ENCODE measurements at places on chromosomes 5 and 9. TPM values are rescaled to one million over a fixed set of nuclear protein-coding genes. Genes with fewer than 3 reads are reported as not detected.
A peak's percentile ranks its signal among the peaks of the same experiment; 100 is the strongest.

Gene SLC6A19
- 0.23 TPM for total RNA-seq

Gene MED10
- total RNA-seq: 34.0 TPM

Gene WHRN
- total RNA-seq: 18.0 TPM

Gene FAM169A
- 23.1 TPM for total RNA-seq

Gene GABRA6
- total RNA-seq: not detected

Gene ZNF462
- 34.8 TPM for total RNA-seq

Gene NPR2
- total RNA-seq: 12.2 TPM

Gene TIMD4
- total RNA-seq: not detected

Gene STXBP1
- 67.5 TPM for total RNA-seq

Gene LRRC19
- not detected for total RNA-seq

Gene SPATA31E1
- total RNA-seq: not detected

Gene BRINP1
- total RNA-seq: not detected

Gene ATOSB
- 23.6 TPM for total RNA-seq

Gene PSAT1
- total RNA-seq: 71.8 TPM

Gene SLC34A3
- total RNA-seq: not detected

Gene SLIT3
- 26.4 TPM for total RNA-seq

Gene ZFP2
- total RNA-seq: 1.2 TPM

Gene PRLR
- 0.46 TPM for total RNA-seq

Gene PCSK5
- total RNA-seq: 0.21 TPM

Gene SLCO6A1
- total RNA-seq: not detected

Gene GHR
- total RNA-seq: 0.05 TPM

GRCh38 chr9:8651846-8652215, 852.3 kb upstream of the DMAC1 start:
- DNase-seq: no peak

DNA sequence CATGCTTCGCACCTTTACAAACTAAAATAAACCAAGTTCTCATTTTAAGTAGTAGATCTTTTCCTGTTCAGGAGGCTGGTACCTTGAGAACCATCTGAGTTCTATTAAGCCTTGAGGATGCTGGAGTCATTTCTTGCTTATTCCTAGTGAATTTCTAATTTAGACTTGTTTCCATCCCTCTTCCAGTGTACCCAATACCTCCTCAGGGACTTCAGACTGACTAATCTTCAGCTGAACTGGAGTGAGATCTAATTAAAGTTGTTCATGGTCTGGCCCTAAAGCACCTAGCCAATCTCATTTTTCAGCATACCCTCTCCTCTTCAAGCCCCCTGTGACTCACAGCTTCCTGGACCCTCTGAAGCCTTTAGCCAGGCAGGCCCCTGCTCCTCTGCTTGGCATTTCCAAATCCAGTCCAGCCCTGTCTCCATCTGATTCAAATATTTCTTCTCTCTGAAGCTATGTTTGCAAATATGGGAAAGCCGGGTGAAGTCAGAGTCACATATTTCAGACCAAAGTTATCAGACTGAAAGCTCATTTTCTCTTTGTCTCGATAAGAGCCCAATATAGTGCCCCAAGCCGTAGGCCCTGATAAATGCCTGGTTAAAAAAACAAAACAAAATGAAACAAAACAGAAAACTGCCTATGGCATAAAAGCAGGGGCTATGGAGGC, 19.4 kb upstream of the TNFSF15 start:
- DNase-seq: no peak

GRCh38 chr5:142586552-142586951, 99.3 kb downstream of the FGF1 start:
- DNase-seq: no peak

DNA sequence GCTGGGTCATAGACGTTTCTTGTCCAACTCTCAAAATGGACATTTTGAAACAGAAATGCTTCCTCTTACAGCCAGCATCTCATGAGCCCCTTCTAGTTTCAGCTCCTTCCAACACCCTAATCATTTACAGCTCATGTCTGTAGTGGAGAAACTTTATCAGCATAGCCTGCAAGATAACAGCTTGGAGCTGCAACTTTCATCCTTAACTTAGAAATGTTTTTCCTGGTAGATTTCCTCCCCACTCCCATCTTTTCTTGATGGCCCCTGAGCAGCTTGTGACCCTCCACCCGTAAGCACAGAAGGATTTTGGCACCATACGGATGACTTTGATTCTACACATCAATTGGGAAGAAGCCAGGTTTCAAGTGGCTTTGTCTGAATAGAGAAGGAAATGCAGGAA, 53.5 kb upstream of the TGFBR1 start:
- no peak for DNase-seq

GRCh38 chr5:154087260-154087659, 48.5 kb downstream of the MFAP3 start:
- DNase-seq: no peak

GRCh38 chr5:57037355-57037754, 85.4 kb upstream of the MIER3 start:
- no peak for DNase-seq

GRCh38 chr5:3736926-3737325, 141.3 kb downstream of the IRX1 start:
- no peak for DNase-seq

GRCh38 chr9:101326501-101326900, 58.3 kb downstream of the BAAT start:
- DNase-seq: no peak

- DNase-seq: no peak
Measured at GRCh38 chr9:4838189-4838546, 45.4 kb downstream of the RCL1 start.

- no peak for DNase-seq
Measured at GRCh38 chr9:92122061-92122460, 6.8 kb upstream of the SPTLC1 start.

- DNase-seq: no peak
Measured at GRCh38 chr5:67272453-67273130, 76.0 kb upstream of the CD180 start.

GRCh38 chr9:71944754-71945375, 33.4 kb downstream of the C9orf85 start:
- DNase-seq: no peak

DNA sequence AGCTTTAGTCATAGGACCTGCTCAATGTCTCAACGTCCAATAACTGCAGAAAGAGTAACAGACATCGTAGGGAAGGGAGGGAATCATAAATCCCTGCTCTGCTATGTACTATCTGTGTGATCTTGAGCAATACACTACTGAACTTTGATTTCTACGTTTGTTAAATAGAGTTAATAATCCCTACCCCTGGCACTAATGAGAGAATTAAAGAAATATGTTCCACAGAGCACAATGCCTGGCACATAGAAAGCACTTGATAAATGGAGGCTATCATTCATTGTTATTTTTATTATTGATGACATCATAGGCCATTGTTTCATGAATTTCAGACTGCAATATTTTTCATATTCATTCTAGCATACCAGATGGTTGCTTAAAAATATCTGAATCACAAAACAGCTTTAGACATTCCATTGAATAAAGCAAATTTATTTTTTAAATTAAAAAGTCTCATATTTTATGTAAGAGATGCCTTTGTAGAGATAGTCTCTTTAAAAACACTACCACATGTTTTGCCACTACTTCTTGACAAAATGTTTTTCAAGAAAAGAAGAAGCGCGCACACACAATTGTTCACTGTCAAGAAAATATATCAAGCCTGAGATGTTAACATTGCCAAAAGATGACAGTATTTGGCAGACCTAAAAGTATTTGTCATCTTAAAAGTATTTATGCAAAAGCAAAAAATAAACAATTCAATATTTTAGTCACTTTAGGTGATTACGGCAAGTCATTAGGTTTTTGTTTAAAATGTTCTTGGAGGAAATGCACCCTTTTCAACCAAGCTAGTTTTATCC, 108.5 kb downstream of the EBF1 start:
- no peak for DNase-seq

DNA sequence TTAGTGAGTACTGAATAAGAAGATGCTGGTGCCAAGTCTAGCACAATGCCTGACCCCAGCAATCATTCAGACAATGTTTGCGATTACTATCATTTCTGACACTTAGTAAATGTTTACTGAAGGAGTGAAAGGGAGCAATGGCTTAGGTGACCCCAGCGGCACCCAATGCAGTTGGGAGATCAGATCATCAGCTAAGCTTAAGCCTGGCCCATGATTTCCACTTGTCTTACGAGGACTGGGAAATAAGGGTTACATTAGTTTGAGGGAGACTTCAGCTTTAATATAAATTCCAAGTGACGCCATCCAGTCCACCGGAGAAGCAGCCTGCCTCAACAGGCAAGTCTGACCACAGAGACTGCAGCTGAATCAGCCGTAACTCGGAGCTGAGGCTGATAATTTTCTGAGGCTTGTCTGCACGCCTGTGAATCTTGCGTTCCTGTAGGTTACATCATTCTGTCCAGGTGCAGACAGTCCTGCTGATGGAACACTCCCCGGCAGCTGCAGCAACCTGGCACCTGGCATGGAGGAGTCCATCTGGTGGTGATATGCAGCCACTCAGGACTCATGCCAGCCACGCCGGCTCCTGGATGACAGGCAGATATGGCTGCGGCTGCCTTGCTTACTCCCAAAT, 34.9 kb upstream of the FGF1 start:
- DNase-seq: no peak

- no peak for DNase-seq
Measured at GRCh38 chr5:115179030-115179393, 9.3 kb upstream of the TRIM36 start.

DNA sequence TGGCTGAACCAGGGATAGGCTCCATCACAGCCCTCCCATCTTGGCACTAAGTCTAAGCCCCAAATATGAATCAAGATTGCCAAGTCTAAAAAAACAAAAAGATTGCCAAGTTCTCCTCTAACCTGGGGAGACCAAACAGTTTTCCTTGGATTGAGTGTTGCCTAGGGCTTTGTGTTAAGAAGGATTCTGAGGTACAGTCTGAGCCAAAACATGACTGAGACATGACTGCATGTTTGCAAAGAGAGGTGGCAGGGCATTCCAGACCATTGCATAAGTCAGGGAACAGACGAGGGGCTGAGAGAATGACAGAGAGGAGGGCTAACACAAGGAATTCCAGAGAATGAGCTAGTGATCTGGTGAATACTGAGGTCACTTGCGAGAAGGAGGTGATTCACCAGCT, 11.4 kb downstream of the LAMC3 start:
- DNase-seq: no peak

DNA sequence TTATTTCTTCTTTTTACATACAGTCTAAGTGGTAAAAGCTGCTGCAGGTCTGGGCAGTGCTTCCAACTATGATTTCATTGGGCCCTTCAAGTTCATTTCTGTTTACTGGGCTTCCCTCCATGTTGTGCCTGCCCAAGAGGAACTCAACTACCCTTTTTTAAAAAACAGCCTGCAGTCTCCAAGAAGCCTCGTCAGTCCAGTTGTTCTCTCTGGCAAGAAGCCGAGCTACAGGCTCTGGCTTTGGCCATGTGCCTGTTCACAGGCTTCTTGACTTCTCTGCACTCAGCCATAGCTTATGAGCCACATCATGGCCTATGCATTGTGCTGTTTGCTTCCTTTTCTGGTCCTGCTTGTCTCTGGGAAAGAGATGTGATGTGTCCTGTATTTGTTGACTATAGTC, 119.7 kb upstream of the PJA2 start:
- no peak for DNase-seq

DNA sequence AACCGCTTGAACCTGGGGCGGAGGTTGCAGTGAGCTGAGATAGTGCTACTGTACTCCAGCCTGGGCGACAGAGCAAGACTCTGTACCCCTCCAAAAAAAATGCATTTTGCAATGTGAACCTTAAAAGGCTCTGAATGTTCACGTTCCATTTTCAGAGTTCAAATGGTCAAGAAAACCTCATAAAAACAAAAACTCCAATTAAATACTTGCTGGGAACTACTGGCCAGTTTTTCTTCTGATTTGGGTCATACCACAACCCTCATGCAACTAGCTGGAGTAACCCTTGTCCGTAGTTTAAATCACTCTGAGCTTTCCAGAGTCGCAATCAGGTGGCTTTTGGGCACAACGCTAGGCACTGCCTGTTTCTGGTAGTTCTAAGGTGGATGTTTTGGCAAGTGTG, 2.3 kb upstream of the OTULINL start:
- no peak for DNase-seq

DNA sequence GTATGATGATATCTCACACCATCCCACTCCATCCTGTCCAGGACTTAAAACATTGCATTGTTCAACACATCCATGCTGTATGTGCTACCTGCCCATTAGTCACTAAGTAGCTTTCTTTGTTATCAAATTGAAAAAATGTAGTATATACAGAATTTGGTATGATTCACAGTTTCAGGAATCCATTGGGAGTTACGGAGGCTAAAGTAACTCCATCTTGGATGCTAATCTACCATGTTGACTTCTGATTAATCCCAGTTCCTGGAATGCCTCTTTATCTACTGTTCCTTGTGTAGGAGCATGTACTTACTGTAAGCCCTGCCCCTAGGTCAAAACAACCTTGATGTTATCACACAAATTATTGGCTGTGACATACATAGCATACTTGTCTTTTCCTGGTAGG, 38.9 kb upstream of the FOXB2 start:
- no peak for DNase-seq

- peak; percentile 58 for DNase-seq
Measured at GRCh38 chr5:83430130-83431010, 41.2 kb upstream of the VCAN start.

DNA sequence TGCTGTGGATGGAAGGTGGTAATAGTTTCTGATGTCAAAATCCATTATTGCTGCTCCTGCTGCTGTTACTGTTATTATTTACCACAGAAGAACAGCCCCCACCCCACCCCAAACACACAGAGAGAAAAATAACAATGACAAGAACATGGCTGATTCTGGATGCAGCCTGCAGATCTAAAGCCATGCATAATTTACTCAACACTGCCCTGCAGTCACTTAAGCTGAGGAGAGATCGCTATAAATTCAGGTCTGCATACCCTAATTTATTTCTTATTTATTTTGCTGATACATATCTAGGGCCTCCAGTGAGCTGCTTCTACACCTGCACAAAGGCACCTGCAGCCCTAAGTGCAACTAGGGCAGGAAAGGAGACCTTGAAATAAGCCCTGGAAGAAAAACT, 132.0 kb downstream of the TRIM32 start:
- DNase-seq: no peak

GRCh38 chr5:176954050-176954449, 52.5 kb downstream of the UIMC1 start:
- no peak for DNase-seq

DNA sequence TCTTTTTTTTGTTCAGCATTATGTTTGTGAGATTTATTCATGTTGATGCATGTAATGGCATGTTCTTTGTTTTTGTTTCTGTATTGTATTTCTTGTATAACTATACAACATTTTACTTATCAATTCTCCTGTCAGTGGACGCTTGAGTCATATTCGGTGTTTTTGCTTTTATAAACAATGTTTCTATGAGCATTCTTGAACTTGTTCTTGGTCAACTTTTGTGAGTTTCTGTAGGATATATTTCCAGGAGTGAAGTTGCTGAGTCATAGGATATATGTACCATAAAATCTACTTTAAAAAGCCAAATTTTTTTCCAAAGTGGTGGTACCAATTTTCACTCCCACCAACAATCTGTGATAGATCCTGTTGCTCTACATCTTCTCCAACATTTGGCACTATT, 104.8 kb downstream of the VCAN start:
- DNase-seq: no peak

DNA sequence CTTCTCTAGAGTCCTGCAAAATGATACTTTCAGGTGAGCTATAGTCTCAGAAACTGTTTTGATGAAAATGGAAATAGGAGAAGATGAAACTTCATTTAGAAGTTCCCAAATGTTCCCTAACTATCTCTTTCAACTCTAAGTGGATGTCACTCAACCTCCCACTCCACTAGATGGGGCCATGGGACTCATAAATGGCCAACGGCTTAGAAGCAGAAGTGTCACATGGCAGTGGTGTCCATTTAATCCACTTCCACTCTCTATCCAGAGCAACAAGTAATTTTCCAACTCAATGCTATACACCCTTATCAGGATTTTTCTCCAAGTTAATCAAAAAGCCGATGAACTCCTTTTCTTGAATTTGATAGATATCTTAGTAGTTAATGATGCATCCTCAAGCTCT, 295.7 kb downstream of the EDIL3 start:
- no peak for DNase-seq

Data from Panc1 (cell line).